ENCODE measurements at places on chromosomes 11 and 22.

DNA sequence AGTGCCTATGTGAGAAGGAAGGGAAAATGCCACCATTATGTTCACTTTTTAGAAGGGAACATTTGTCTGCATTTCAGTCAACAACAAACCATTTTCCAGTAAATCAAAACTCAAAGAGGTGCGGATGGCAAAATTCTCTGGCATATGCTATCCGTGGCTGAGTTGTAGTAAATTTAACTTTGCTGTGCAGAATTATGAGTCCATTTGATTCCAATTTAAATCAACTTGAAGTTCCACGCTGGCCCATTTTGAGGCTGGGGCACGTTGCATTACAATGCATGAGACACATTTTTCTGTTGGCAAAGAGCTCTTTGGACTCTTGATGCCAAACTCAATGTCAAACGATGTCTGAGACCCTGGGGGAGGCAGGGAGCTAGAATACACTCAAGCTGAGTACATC lies 211.8 kb downstream of the LRRC4C start:
- DNase-seq, result no peak

DNA sequence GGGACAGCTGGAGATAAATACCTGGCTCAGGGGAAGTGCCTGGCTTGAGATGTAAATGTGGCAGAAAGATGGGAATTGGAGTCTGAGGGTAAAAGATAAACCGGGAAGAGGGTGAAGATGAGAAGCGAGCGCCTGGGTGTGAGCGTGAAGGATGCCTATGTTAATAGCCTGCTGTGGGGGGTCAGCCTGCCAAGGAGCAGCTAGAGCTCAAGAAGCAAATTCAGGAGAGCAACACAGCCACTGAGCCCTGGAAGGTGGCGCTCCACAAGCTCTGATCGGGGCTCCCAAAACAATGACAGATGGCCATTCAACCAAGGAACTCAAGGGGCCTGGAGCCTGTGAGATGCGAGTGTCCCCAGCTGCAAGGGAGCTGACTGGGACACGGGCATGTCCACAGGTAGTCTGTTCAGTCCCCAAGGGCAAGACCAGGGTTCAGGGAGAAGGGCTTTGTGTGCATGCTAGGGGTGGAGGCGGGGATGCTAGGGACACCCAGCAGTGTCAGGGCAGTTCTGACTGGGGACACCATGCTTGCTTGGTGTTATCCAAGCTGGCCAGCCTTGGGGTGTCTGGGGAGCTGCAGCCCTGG lies 2.8 kb downstream of the GSC2 start:
- DNase-seq, result no peak

GRCh38 chr11:32034149-32034548 lies 56.7 kb upstream of the RCN1 start:
- DNase-seq, result no peak

DNA sequence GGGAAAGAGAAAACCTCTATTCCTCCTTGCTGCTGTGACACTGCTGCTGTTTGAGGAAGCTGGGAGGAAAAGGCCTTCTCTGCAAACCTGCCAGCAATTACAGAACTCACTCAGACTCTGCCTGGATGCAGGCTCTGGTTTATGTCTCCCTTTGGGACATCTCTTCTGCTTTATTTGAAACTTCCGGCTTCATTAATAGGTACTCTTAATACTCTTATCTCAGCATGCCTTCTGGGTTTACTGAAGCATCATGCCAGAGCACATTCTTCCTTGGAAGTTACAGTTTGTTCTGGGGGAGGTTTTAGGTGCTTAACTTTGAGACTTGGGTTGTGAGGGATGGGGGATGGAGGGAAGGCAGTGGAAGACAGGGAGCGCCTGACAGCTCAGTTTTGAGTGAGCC lies 79.9 kb downstream of the NAV2 start:
- DNase-seq, result no peak

DNA sequence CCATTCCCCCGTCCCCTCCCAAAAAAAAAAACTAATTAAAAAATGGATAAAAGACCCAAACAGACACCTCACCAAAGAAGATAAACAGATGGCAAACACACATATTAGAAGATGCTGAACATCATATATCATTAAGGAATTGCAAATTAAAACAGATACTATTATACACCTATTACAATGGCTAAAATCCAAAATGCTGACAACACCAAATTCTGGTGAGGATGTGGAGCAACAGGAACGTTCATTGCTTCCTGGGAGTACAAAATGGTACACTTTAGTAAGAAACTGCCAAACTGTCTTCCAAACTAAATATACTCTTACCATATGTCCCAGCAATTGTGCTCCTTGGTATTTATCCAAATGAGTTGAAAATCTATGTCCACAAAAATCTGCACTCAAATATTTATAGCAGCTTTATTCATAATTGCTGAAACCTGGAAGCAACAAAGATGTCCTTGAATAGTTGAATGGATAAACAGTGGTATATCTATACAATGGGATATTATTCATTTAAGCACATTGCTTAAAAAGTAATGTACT lies 19.9 kb downstream of the NAGA start:
- no peak for DNase-seq

DNA sequence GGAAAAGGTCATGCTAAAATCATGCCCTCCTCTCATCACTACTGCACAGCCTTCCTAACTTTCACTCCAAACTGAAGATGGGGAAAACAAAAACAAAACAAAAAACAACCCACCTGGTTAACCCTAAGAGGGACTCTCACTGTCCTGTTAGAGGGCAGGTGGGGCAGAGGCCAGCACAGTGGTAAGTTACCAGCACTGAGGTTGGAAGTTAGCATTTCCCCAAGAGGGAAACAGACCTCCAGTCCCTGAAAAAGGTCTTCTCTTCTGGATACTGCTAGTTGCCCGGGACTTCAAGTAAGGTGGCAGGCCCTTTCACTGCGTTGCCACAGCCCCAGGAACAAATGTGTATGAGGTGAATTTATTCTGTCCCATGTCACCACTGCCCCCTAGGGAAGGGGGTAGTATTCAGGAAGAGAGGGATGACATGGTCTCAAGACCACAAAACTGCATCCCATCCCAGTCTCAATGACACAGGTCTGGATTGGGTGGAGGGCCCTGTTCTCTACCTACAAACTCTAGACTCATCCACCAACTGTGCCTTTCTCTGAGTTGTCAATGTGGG lies 792 bp upstream of the ADAMTS8 start:
- DNase-seq, result no peak

- DNase-seq, result no peak
Measured at GRCh38 chr11:93520726-93521509, 22.3 kb downstream of the SMCO4 start.

DNA sequence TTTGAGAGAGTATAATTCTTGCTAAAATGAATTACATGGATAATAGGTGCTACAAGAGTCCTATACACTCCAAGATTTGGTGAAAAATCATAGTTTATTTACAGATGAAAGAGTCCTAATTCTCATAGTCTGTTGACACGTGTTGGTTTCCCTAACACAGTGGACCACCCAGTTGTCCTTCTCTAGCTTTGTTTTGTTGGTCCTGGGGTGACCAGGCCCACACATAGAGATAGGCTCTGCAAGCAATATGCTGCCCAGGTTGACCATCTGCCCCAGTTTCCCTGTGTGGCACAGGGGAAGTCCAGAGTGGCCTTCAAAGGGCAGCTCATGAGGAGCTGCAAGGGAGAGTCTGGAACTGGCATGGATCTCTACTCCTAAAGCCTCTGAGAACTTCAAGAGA lies 184.9 kb downstream of the MAML2 start:
- no peak for DNase-seq

DNA sequence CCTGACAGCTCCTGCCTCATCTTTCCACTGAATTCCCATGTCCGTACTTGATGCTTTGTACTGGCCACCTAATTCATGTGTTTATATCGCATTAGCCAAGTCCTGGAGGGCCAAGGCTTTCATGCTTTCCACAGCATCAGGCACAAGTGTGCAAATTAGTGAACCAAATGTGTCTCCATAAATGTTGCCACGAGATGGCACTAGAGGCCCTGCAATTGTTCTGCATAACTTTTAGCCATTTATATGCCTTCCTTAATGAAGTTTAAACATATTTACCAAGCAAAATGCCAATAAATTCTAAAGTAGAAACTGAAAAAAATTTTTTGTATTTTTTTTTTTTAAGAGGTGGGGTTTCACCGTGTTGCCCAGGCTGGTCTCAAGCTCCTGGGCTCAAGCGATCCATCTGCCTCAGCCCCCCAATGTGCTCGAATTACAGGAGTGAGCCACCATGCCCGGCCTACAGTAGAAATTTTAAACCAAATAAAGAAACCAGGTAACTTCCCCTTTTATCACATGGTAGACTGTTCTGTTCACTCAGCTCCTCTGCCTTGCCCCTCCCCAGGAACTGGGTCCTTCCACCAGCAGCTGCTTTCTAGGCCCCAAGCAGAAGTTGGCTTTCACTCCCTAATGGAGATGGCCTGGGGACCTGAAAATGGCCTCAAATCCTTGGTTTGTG lies 20.8 kb upstream of the IL18BP start:
- DNase-seq, result no peak

Data from stimulated activated CD4-positive, alpha-beta T cell treated with anti-CD3 and anti-CD28 coated beads, Interleukin-1b, Interleukin-23, amount 100 ng/mL, for 4 hours (primary cell).